ENCODE measurements at places on chromosomes 6 and 20.

DNA sequence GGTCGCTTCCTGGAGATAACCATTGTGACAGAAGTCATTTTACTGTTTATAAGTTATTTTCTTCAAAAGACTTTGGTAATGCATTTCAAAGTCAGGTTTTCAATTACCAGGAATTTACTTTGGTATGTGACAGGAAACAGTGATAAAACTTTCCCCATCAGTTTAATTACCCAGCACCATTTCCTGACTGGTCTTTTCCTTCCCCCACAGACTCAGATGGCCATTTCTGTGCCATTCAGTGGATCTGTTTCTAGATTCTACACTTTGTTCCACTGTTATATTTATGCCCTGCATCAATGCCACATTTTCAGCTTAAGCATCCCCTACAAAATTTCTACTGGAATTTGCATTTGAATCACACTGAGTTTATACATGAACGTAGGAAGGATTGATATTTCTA lies 16.3 kb downstream of the RRBP1 start:
- no peak for DNase-seq

DNA sequence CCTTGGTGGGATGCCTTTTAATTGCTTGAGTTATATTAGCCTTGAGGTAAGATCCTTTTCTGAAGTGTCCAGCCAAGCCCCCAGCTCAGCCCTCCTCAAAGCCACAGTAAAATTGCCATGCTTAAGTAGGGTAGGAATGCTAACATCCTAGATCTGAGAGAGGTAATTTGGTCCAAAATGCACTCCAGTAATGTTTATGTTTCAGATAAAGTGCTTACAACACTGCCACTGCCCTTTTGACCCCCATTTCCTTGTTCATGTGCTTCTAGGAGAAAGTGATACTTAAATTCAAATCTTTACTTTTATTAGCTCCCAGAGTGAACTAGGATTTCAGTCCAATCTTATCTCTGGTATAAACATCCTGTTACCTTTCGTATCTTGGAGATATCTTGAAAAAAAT lies 318.0 kb downstream of the BMP2 start:
- DNase-seq = no peak

DNA sequence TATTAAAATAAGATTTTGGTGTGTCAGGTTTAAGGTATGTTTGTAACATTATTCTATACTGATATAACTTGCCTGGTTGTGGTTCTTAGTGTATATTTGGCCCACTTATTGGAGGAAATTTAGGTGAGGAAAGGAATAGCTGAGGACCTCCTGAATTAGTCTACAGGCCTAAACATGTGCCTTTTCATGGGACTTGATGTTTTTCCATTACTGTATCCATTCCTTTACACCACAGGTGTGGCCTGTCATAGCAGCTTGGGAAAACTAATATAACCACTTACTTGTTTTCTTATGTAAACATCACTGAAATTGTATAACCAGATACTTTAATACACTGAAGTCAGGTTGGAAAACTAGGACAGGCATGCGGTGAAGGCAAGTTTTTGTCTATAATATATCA lies 27.6 kb downstream of the BCKDHB start:
- no peak for DNase-seq

GRCh38 chr6:46129629-46130511 lies at the start of gene ENPP4:
Gene ENPP4, plus strand, starts transcription at chr6:46129989. Its CDS starts 9,595 bp downstream, at chr6:46139584.
- DNase-seq = peak; percentile 78

DNA sequence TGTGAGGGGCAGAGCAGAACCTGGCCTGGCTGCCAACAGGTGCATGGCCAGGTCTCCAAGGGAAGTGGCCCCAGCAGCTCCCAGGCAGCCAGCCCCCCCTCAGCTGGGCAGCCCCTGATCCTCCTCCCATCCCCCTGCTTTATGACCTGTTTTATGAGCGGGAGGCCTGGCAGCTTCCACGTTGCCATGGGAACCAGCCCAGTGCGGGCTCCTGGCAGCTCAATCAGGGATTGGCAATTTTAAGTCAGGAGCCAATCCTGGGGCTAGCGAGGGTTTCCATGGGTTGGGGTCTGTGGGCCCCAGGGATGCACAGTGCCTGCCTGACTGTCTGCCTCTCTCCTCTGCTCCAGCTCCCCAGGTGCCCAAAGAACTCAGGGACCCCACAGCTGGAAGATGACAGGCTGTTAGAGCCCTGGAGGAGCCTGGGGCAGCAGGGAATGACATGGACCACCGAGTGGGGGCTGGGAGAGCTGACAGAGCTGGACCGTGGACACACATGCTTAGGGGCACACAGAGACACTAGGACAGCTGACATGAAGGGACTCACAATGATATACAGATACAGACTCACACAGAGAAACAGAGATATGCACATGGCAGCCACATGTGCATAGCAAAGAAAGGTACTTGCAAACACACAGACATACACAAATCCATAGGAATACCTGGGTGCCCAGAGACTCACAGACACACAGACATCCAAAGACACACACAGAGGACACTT lies 56.5 kb upstream of the SIRPA start:
- DNase-seq = no peak

GRCh38 chr6:132261354-132261753 lies 139.9 kb downstream of the MOXD1 start:
- DNase-seq = no peak

DNA sequence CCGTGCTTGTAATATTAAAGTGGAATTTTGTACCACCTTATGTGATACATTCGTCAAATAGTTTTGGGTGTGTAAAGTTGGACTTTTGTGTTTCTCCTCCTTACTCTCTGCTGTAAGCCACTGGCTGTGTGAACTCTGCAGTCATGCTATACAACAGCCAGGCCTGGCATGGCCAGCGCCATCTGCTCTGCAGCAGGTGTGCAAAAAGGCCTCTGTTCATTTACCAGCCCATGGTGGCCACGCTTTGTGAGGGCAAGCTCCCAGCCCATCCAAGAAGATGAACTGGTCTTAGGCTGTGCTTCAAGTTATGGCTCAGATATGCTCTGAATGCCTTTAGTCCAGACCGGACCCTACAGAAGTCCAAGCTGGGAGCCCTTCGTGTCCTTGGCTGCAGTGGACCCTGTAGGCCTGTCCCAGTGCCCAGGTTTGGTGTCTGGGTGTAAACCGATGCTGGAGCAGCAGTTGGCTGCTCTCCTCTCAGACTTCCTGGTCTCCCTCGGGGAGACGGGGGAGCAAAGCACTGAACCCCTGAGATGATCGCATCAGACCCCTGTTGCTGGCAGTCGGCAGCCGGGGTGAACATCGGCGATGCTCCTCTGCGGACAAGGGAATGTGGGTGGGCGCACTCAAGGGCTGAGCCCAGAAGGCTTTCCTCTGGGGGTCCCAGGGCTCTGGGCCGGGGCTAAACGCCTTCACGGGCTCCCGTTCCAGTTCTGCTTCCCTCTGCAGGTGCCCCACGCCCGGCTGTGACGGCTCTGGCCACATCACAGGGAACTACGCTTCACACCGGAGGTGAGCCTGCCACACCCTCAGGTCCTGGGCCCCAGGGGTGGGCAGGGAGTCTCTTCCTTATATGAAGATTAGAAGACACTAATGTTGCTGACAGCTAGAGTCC lies 28.6 kb upstream of the PCMTD2 start:
- DNase-seq = no peak

- DNase-seq = no peak
Measured at GRCh38 chr6:136763716-136764516, 28.4 kb downstream of the MAP3K5 start.

DNA sequence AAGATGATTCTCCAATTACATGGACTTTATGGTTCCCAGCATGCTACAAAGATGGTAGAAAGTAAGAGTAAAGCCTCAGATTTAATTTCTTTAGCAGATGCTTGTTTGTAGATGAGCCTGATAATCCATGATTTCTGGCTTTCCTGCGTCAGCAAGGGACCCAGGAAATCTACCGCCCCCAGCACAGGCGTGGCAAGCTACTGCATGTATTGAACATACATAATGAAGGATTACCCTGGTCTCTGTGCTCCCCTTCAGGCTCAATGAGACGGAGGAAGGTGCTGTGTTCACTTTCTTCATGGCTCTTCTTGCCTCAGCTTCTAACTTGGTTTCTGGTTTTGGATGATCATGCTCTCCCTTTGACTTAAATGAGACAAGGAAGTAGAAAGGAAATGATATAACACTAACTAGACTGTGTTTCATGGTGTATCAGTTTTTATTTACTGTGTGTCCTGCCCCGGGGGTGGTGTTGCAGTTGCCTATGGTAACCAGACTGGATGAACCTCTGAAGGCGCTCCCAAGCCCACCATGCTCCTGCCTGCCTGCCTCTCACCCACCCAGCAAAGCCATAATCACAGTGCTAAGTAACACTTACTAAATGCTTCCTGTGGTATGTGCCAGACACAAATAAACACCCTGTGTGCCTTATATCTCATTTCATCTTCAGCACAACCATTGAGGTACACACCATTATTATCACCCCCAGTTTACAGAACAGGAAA lies 17.9 kb downstream of the GCM1 start:
- DNase-seq = no peak

- no peak for DNase-seq
Measured at GRCh38 chr20:44765701-44766347, 20.2 kb downstream of the KCNK15 start.

DNA sequence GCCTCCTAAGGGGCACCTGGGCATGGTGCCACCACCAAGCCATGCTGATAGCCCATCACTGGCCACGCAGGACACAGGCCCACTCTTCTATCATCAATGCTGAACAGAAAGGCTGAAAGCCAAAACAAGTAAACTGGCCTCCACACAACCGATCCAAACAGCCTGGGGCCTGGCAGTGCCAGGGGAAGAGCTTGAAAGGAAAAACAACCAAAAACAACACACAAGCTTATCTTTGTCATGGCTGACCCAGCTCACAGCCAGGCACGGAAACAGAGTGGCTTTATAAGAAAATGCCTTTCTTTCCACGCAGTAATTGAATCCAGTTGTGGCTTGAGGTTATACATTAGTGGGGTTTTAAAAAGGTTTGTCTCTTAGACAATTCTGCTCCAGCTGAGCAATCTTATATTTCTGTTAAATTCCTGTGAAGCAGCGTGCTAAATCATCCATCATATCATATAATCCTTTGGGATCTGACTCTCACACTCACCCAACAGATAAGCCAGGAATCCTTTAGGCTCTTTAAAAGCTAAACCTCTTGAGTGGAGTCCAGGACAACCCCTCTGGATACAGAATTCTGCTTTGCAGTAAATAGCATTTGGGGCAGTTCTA lies 65.4 kb upstream of the SLC22A16 start:
- DNase-seq = no peak
